ENCODE measurements at places on chromosomes 5 and 9.

GRCh38 chr5:173673295-173674101, 57.0 kb upstream of the BOD1 start:
- no peak for DNase-seq

DNA sequence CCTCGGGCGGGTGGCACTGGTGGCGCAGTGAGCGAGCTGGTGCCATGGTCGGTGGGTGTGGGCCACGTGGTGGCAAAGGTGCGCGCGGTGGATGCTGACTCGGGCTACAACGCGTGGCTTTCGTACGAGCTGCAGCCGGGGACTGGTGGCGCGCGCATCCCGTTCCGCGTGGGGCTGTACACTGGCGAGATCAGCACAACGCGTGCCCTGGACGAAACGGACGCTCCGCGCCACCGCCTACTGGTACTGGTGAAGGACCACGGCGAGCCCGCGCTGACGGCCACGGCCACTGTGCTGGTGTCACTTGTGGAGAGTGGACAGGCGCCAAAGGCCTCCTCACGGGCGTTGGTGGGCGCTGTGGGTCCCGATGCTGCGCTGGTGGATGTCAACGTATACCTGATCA, 2.0 kb downstream of the PCDHA4 start:
- DNase-seq: no peak

GRCh38 chr5:142745268-142745667, 24.9 kb upstream of the ARHGAP26 start:
- no peak for DNase-seq

- no peak for DNase-seq
Observed at GRCh38 chr5:9241479-9242305, 304.2 kb downstream of the SEMA5A start.

DNA sequence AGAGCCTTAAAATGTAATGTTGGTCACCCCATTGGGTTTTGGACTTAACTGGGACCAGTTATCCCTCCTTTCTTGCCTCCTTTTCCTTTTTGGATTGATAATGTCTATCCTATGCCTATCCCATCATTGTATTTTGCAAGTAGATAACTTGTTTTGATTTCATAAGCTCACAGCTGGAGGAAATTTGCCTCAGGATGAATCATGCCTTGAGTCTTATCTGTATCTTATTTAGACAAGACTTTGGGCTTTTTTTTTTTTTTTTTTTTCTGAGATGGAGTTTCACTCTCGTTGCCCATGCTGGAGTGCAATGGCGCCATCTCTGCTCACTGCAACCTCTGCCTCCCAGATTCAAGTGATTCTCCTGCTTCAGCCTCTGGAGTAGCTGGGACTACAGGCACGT, 443.3 kb downstream of the DNAH5 start:
- DNase-seq: no peak

DNA sequence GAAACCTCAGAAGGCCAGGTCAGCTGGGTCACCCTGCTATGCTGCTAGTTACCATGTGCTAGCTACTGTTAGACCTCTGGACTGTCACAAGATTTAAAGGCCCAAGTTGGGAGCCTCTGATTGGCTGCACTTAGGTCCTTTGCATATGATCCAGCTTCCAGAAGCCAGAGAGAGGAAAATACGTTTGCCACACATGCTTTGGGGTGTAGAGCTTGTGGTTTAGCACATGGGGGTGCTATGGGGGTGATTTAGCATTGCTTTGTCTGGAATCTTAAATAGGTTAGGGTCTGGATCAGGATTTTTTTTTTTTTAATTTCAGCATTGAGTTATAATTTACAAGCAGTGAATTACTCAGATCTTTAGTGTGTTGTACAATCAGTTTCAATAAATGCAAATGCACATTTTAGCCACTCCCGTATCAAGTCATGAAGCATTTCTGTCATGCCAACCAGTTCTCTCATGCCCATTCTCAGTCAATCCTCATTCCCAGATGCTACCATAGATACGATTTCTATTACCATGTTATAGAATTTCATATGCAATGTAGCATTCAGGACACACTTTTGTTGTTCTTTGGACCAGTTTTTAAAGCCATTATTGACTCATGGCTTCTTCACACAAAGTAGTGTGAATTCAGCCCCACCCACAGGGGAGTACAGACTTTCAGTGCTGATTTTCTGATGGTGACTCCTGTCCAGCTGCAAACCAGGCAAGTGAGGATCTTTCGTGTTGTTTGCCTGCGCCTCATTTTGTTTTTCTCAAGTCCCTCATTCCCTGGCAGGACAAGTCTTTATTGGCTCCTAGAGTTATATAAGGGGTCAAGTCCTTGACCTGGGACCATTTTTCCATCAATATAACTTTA, 250.4 kb downstream of the LRRC70 start:
- no peak for DNase-seq

- DNase-seq: no peak
Observed at GRCh38 chr5:151855701-151856100, 69.0 kb downstream of the GLRA1 start.

DNA sequence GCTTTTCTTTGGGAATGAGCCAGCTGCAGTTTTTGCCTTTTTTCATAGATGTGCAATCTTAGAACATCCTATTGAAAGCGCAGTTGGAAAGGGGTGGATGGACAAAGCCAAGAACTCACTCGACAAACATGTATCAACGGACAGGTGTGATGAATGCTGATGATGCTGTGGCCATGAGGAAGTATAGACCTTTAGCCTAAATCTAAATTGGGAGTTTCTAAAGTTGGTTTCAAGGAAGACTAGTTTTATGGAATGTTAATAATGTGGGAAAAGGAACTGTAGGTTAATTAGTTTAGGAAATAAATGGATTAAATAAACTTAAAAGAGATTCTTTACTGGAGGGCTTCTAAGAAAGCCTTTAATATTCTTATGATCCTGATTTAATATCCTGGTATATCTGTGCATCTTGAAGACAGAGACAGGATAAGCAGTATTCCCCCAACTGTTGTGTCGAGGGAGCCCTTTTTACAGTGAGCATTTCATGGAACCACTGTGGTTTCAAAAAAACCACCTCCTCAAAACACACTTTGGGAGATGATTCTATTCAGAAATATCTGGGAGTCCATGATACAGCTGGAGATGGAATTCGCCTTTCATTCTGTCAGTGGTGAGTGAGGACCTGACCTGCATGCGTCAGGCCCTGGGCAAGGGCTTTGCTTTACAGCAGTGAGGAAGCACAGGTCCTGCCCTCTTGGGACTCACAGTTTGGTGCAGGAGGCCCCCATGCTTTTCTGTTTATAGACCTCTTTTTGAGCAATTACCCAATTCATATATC, 82.6 kb downstream of the AOPEP start:
- DNase-seq: no peak
